ENCODE measurements at places on chromosomes 7 and 10.

- H3K4me1 ChIP-seq = no peaks in the 10 kb centered on the region
- H3K27ac ChIP-seq = no peak overlapping the region
- H3K4me3 ChIP-seq = no peak overlapping the region
- no peak for DNase-seq
- no peaks in the 10 kb centered on the region for H3K36me3 ChIP-seq
These were observed 89.6 kb downstream of the LCOR start for GRCh38 chr10:96921655-96922054.

DNA sequence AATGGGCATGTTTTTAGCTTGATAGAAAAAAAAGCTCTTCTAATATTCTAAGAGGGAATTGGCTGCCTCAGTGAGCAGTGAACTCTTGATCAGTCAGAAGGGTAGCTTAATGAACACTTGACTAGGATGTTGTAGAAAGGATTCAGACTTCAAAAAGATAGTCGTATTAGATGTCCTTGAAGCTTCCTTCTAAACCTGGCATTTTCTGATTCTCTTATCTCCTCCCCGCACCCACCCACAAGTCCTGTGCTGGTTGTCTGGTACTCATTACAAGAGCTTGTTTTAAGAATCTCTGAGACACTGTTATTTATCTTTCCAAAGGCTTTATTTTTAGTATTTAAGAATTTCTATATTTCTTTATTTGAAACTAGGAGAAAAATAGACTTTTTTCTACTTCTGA lies 7.4 kb upstream of the SMIM30 start:
- H3K27me3 ChIP-seq = no peaks in the 10 kb centered on the region
- no peaks in the 10 kb centered on the region for H3K36me3 ChIP-seq
- no peak overlapping the region for H3K27ac ChIP-seq

GRCh38 chr10:31936933-31937332 lies 8.3 kb upstream of the ARHGAP12 start:
- no peak overlapping the region for H3K27ac ChIP-seq
- H3K4me1 ChIP-seq = peaks cover 4% of the 10 kb centered on the region
- no peak for DNase-seq
- no peak overlapping the region for H3K4me3 ChIP-seq

DNA sequence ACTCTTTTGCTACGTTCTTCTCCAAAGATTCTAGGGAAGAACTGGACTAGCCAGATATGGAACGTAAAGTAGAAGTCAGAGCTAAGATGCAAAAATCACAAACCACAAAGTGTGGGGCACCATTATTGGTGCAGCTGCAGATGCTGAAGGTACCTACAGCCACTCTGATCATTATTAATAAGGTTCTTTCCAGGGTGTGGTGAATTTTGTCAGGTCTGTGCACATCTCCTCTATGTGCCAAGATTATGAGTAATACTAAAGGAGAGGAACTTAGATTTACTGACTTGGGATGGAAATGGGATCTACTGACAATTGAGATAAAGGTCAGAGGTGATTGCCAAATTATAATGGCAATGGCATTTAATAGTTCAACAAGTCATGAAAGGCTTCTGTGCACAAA lies 148.2 kb downstream of the RAPGEF5 start:
- no peak overlapping the region for H3K4me3 ChIP-seq
- H3K27ac ChIP-seq = no peak overlapping the region
- H3K27me3 ChIP-seq = no peaks in the 10 kb centered on the region
- H3K36me3 ChIP-seq = no peaks in the 10 kb centered on the region
- DNase-seq = no peak

DNA sequence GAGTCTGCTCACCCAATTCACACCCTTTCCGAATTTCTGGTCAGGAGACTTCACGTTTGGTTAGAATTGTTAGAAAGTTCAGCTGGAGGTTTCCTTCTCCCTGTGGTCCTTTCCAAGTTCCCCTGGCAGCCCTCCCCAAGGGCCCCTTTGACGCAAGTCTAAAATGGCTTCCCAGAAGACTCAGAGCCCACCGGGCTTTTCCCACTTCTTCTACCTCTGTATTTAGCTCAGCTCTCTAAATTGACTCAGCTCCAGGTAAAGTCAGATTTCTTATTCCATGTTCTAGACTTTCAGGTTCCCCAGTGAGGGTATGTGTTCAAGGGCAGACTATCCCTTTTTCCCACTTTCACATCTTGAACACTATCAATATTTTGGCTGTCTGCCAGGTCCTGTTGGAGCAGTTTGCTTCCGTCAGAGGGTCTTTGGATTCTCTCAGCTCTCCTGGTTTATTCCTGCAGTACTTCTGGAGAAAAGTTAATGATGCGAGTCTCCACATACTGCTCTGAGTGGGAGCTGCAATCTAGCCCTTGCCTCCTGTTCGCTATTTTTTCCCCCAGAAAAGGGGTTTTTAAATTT lies 53.1 kb upstream of the ZNF273 start:
- no peaks in the 10 kb centered on the region for H3K27me3 ChIP-seq
- no peak overlapping the region for H3K4me3 ChIP-seq
- H3K27ac ChIP-seq = no peak overlapping the region
- no peak for DNase-seq
- no peaks in the 10 kb centered on the region for H3K4me1 ChIP-seq
- H3K36me3 ChIP-seq = no peaks in the 10 kb centered on the region

DNA sequence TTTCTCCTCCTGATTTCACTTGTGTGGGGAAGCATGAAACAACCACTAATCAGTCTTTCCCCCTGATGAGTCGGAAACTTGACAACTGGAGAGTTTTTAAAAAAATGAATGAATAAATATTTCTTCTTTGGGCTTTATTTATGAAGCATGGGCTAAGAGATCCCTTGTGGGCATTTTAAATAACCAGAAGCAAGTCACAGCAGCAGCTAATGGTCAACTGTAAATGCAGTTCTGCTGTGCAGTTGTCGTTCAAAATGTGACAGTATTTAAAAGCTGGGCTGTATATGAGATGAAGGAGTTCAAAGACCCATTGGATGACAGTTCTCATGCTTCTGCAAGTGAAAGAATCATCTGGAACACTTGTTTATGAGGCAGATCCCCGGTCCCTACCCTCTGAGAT lies 54.1 kb downstream of the STEAP1B start:
- no peaks in the 10 kb centered on the region for H3K4me1 ChIP-seq
- DNase-seq = no peak
- H3K4me3 ChIP-seq = no peak overlapping the region
- H3K27me3 ChIP-seq = no peaks in the 10 kb centered on the region
- no peak overlapping the region for H3K27ac ChIP-seq

DNA sequence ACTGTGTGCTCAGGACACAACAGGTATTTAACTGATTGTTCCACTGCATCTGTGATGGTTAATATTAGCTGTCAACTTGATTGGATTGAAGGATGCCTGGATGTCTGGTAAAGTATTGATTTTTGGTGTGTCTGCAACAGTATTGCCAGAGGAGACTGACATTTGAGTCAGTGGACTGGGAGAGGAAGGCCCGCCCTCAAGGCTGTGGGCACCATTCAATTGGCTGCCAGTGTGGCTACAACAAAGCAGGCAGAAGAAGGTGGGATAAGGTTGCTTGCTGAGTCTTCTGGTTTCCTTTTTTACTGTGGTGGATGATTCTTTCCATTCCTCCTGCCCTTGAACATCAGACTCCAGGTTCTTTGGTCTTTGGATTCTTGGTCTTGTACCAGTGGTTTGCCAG lies 137.1 kb upstream of the FAM13C start:
- no peaks in the 10 kb centered on the region for H3K27me3 ChIP-seq
- H3K27ac ChIP-seq = no peak overlapping the region
- H3K36me3 ChIP-seq = no peaks in the 10 kb centered on the region
- H3K4me1 ChIP-seq = no peaks in the 10 kb centered on the region

DNA sequence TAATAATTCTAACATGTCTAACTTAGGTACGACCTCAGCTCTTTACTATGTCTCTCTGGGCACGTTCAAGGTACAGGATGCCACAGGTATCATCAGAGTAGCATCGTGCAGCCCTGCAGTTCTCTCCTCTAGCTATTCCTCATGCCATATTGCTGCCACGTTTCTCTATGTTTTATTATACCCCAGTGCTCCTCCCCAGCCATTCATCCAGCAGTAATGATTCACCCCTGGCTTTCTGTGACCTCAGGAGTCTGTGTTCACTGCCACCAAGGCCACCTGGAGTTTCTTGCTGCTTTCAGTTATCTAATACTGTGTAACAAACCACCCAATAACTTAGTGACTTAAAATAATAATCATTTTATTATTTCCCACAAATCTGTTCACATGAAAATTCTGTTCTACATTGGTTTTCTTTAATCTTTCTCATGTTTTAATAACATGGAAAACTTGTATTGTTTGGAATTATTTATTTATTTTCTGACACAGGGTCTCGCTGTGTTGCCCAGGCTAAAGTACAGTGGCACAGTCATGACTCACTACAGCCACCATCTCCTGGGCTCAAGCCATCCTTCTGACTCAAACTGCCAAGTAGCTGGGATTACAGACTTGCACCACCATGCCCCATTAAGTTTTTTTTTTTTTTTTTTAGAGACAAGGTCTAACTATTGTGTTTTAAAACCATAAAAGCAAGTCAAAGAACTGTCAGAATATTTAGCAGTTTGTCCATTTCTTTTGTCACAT lies 21.8 kb downstream of the REEP3 start:
- DNase-seq = no peak
- no peaks in the 10 kb centered on the region for H3K27me3 ChIP-seq
- H3K27ac ChIP-seq = no peak overlapping the region

DNA sequence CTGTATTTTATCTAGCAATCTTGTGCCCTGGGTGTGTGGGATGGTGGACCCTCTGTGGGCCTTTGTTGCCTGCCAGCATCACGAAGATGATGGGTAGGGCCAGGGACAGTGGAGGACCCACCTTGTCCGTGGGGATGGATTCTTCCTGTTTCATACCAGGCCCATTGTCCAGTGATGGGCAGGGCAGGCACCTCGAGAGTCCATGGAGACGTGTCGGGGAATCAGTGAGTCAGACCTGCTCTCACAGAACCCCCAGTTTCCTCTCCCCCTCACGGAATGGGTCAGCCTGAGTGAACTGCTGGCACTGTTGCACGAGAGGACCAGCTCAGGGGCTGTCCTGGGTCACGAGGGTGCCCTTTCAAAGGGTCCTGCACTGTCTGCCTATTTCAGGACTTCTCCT lies 401.2 kb downstream of the RPS24 start:
- H3K4me1 ChIP-seq = no peaks in the 10 kb centered on the region
- no peaks in the 10 kb centered on the region for H3K36me3 ChIP-seq
- no peak for DNase-seq
- no peak overlapping the region for H3K27ac ChIP-seq
- no peak overlapping the region for H3K4me3 ChIP-seq
- H3K27me3 ChIP-seq = no peaks in the 10 kb centered on the region

GRCh38 chr10:35641676-35642034 lies 441 bp downstream of the FZD8 start:
- H3K4me1 ChIP-seq = peaks cover 18% of the 10 kb centered on the region
- peak overlapping the region; percentile 83 for H3K4me3 ChIP-seq
- no peaks in the 10 kb centered on the region for H3K27me3 ChIP-seq
- no peak for DNase-seq
- H3K27ac ChIP-seq = no peak overlapping the region
- no peaks in the 10 kb centered on the region for H3K36me3 ChIP-seq

DNA sequence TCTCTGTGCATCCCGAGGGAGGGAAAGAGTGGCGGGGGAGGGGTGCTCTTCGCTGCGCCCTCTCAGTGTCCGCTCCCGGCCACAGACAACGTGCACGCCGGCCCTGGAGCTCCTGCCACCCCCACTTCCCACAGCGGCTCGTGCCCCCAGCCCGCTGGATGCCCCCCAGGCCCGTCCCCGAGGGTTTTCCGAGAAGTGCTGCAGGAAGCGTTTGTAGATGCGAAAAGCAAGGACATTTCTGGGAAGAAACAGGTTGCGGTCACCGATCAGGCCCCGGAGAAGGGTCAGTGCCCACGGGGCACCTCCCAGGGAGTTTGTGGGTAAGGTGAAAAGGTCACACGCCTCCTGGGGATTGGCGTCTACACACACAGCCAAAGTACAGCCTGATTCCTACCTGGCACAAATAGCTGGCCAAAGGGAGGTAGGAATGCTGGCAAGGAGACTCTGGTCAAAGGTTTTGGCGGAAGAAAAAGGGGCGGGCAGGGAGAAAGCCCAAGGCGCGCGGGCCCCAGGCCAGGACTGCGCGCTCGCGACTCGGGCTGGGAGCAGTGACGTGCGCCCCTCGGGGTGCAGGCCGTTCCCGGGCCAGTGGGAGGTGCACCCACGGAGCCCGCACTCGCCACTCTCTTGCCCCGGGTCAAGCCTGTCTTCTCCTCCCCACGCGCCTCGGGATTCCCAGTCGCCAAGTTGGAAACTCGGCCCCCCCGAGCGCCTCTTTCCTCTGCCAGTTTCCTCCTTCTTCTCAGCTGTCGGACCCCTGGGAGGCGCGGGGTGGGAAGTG lies 1.5 kb upstream of the NRP1 start:
- no peaks in the 10 kb centered on the region for H3K36me3 ChIP-seq
- H3K4me3 ChIP-seq = peak overlapping the region; percentile 66
- peaks cover 39% of the 10 kb centered on the region for H3K27me3 ChIP-seq
- no peak overlapping the region for H3K27ac ChIP-seq

- no peak for DNase-seq
- H3K27me3 ChIP-seq = no peaks in the 10 kb centered on the region
- H3K4me3 ChIP-seq = no peak overlapping the region
These were observed 167.3 kb upstream of the DKK1 start for GRCh38 chr10:52146766-52147165.

- no peaks in the 10 kb centered on the region for H3K4me1 ChIP-seq
- H3K27ac ChIP-seq = no peak overlapping the region
- H3K36me3 ChIP-seq = no peaks in the 10 kb centered on the region
- DNase-seq = no peak
- H3K27me3 ChIP-seq = no peaks in the 10 kb centered on the region
These were observed 235.2 kb upstream of the GRB10 start for GRCh38 chr7:51017576-51018535.

DNA sequence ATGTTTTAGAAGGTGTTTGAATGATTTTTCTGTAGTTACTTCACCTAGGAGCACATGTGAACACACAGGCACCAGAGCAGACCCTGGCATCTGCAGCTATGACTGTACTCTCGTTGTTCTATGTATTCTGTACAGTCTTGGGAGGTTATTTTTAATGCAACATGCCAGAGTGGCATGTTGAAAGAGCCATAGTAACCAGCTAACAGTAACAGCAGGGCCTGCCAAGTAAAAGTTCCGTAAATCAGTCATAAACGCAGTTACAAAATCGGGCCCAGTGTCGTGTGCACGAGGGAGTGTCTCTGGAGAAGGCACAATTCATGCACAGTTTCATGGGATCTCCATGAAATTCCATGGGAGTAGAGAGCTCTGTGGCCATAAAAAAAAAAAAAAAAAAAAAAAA lies 108.3 kb upstream of the CDK6 start:
- DNase-seq = no peak
- H3K4me1 ChIP-seq = no peaks in the 10 kb centered on the region
- no peak overlapping the region for H3K4me3 ChIP-seq
- no peaks in the 10 kb centered on the region for H3K36me3 ChIP-seq
- H3K27ac ChIP-seq = no peak overlapping the region

GRCh38 chr7:89714131-89714530 lies 440.1 kb upstream of the STEAP1 start:
- no peaks in the 10 kb centered on the region for H3K27me3 ChIP-seq
- H3K4me3 ChIP-seq = no peak overlapping the region
- no peak for DNase-seq
- H3K4me1 ChIP-seq = no peaks in the 10 kb centered on the region
